Epithelial cell of proximal tubule (primary cell): ENCODE measurements at places on chromosomes 7 and 10.

DNA sequence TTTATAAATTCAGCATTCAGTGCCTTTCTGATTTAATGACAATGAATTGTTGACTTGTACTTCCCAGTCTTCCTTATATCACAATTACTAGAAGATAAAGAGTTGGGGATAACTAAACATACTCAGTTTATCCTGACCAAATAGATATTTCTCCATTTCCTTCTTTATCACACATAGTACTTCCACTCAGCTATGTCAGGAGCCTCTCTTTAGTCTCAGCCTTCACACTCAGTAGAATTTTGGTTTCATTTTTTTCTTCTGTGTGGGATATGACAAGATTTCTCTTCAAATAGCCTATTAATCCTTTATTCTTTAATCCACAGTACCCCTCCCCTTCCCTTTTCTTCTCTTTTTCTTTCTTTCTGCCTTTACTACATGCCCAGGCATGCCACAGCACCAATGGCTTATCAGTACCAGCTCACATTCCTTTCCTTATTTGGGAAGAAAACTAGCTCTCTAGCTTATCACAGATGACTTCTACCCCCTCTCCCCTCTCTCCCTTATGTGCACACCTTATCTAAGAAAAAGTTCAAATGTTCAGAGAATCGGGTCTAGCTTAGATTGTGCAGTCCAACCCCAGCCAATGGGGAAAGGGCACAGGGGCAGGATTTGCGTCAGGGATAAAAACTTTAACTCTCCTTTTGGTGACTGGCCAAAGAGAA, 109.0 kb downstream of the PHF14 start:
- no peak for DNase-seq

- DNase-seq, result no peak
Measured at GRCh38 chr10:102113956-102114857, 6.0 kb downstream of the LDB1 start.

- no peak for DNase-seq
Measured at GRCh38 chr10:97886286-97886685, 36.6 kb downstream of the GOLGA7B start.

DNA sequence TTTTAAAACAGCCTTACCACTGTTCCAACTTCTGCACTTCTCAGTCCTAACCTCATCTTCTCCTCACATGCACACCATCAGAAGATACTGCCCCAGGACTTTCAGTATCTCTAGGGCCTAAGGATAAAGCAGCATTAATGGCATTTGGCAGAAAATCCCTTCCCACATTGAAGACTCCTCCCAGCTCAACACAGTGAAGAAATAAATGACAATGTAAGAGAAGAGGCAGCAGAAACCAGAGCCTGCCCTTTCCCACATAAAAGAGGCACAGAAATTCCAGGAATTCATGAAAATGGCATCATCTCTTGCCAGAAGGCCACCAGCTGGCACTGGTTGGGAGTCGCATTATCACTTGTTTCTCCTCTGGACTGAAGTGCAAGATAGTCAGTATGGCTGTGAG, 3.7 kb downstream of the GCC1 start:
- DNase-seq, result no peak

DNA sequence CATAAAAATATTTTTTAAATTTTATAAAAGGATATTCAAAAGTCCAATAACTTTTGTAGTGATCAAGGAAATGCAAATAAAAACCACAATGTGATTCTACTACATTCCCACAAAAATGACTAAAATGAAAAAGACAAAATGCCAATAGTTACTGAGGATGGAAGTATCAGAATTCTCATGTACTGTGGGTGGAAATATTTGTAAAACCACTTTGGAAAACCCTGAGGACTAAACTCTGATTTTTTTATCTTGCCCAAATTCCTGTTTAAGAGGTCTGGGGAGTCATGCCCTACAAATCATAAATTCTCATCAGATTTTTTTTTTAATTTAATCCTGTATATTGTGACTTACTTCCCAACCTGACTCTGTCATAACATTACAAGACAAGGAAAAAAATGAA, 9.8 kb upstream of the SEMA3D start:
- no peak for DNase-seq

DNA sequence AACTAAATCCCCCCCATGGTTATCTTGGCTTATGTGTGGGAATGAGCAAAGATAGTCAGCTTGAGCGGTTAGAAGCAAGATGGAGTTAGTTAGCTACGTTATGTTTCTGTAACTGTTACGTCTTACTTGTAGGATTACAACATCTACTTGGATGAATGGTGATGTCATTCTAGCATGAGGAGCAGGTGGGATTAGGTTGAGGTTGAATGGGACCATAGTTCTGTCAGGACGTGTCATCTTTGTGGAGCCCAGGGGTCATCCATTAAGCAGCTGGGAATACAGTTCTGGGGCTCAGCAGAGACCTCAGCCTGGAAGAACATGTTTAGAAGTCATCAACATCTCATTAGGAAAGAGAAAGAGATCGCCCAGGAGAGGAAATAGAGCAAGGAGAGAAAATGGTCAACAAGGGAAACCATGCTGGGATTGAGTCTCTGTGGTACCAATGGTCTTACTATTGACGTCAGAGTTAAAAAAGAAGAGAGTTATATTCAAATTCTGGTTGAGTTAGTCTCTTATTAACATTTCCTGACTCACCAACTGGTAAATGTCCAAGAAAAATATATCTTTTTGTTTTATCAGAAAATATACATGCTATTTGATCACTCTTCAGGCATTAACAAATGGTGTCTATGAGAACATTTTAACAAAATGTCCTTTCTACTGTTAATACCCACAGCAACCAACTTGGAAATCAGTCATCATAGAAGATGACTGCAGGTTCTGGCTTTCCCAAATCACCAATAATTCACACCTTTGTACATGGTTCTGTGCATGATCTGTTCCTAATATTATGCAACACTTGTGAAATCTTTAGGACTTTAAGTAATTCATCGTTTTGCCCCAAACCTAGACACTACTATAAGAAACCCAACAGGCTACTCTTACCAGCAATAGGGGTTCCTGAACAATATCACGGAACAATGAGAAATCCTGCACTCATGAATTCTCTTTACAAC, 96.9 kb downstream of the KIAA1217 start:
- no peak for DNase-seq

DNA sequence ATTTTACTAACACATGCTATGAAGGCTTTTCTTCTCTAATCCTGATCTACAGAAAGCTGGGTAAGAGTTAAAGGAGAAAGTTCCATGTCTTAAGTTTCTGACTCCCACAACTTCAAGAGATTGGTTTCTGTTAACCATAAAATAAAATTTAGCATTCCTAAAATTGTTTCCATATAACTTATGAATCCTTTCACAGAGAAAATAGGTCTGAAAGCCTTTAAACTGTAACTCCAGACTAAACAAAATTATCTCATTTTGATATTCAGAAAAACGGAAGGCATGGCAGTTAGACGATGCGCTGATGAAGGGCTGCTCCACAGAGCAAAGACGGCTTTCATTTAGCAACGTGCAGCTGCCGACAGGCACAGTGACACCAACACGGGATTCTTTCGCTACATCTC, 133.3 kb downstream of the SLC25A13 start:
- no peak for DNase-seq

DNA sequence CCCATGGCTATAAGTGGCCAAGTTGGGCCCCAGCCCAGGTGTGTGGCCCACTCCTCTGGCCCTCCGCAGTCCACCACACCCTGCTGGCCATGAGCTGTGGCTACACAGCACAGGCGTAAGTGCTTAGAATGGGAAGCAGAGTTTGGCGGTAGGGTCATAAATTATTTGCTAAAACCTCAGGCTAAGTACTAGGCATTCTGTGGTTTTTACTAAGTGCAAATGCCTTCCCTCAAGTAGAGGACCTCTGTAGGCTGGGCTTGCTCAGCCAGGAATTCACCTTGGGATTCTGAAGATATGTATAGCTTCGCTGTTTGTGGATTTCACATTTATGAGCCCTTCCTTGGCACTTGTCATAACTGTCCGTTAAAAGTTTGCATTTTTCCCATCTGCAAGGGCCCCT, 44.8 kb upstream of the LOXL4 start:
- DNase-seq, result no peak

DNA sequence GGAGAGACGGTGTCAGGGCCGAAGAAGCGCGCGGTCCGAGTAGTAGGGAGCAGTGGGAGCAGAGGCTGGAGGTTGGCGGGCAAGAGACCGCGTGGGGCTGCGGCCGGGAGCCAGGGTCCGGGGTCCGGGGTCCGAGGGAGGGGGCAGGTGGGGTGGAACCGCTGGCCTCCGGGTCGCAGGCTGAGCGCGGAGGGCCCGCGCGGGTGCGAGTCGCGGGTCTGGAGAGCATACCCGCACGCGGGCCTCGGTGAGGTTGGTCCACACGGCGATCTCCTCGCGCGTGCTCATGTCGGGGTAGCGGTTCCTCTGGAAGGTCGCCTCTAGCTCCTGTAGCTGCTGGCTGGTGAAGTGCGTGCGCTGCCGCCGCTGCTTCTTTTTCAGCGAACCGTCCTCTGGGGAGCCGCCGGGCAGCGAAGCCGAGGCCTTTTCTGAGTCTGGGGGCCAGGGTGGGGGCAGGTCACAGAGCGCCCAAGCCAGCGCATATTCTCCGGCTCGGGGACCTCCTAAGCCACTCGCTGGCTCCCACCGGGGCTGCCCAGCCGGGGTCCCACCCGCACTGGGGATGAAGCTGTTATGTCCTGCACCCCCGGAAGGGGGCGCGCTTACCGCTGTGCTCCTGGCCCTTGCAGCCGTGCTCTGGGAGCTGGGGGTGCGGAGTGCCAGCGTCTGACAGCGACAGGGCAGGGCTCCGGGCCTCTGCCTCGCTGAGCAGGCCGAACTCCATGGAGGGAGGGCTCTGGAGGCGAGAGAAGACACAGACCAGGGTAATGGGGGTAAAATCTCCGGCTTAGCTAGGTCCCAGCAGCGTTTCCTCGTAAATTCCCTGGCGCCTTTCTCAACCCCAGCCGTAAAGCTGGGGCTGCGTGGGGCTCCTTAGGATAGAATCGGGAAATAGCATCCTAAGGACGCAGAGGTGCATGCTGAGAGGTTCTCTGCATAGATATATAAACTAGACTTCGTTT, 5.5 kb downstream of the ELOVL3 start:
- DNase-seq, result no peak
